ENCODE measurements at places on chromosomes 2 and 18.

GRCh38 chr2:218067523-218067922 lies 1.5 kb upstream of the RUFY4 start:
- DNase-seq, result no peak

DNA sequence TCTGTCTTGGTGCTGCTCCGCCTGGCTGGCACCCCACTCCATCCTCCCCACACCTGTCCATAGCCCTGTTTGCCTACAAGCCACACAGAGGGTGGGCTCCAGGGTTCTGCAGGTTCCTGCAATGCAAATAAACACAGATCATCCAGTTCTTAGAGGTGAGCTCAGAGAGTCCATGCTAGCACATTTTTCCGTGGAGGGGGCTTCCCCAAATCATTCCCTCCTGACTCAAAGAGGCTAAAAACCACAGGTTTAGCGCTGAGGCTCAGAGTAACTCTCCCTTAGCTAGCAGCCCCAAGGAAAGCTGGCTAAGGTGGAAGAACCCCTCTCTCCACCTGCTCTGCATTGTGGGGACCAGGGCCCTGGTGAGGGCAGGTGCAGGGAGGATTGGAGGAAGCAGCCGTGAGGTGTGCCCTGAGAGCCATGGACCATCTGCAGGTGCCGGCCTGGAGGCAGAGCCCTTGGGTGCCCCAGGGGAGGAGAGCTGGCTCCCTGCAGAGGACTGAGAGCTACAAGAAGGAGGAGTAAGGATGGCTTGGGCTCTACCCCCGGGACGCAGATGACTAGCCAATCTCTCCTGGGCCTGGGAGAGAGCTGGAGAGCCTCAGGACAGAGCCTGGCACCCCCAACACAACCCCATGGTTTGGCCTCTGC lies 23.8 kb upstream of the TEX44 start:
- no peak for DNase-seq

DNA sequence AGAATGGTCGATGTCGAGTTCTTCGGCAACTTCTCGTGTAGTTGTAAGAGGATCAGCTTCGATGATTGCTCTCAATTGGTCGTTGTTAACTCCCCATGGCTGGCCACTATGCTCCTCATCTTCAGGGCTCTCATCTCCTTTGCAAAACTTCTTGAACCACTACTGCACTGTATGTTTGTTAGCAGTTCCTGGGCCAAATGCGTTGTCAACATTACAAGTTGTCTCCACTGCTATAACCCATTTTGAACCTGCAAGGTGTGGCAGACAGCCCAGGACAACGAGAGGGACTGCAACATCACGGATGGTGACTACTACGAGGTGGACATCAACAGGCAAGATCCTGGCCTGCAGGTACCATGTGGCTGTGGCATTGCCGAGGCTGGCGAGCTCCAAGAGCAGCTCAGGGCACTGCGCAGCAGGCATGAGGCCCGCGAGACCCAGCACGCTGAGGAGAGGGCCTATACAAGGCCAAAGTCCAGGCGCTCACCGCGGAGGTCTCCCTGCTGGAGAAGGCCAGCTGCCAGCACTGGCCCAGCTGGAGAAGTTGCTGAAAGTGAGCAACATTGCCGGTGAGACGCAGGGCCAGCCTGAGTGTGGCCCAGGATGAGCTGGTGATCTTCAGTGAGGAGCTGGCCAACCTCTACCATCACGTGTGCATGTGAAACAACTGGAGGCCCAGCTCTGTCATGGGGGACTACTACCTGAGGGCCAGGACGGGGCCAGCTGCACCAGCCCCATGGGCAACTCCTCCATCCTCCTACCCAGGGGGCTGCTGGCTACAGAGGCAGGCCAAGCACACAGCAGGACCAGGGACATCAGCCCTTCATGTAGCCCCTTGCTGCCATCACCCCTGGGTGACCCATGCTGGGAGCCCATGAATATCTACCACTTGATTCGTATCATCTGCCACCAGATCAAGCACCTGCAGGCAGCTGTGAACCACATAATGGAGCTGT lies 20.2 kb downstream of the CLK1 start:
- DNase-seq, result no peak

- no peak for DNase-seq
These were observed 4.3 kb upstream of the CHCHD5 start for GRCh38 chr2:112580084-112580483.

GRCh38 chr2:237351046-237351445 lies 62.9 kb downstream of the COL6A3 start:
- DNase-seq, result no peak

DNA sequence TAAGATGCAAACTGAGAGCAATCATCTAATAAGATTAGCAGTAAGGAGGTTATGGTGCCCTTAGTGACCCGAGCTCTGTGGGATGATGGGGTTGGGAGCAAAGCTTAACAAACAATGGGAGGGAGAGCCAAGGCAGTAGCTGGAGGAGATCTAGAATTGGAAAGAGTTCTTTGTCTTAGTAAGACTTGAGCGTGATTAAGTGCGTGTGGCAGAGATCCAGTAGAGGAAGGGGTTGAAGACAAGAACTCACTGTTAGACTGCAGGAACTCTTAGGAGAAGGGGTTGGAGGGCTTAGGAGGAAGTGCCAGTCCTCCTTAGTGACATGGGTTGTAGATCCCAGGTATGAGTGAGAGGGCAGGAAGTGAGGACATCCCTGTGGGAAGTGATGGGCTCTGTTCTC lies 184.7 kb downstream of the GFPT1 start:
- no peak for DNase-seq

DNA sequence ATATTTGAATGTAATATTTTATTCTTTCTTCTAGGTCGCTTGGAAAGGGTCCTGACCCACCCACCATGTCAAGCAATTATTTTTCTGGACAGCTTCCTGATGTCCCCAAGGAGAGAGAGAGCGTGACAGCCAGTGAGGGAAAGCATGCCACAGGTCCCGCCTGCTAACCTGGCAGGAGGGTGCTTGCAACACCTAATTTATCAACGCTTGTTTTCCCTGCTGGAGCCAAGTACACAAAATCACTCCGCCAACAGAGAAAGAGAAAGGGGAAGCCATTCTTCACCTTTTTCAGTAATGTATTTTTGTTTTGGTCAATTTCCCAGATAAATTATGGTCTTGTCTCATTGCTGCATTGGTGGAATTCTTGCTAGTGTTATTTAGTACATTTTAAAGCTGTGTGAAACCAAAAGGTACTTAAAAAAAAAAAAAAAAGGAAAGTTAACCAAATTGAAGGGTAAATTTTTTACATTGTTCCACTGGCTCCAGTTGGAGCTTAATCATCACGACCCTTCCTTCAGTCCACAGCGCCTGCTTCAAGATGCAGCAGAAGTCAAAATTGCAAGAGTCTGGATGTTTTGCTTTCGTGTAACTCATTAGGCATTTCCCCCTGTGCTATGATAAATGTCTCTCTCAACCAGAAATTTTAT lies 88.5 kb upstream of the COPS8 start:
- no peak for DNase-seq

GRCh38 chr2:227179988-227180685 lies 15.7 kb downstream of the COL4A3 start:
- no peak for DNase-seq

- no peak for DNase-seq
These were observed 66.3 kb downstream of the SCN2A start for GRCh38 chr2:165305391-165306096.

- DNase-seq, result no peak
These were observed 30.2 kb downstream of the LONRF2 start for GRCh38 chr2:100292022-100292580.

- DNase-seq, result no peak
These were observed 6.3 kb downstream of the ALPG start for GRCh38 chr2:232412986-232413385.

GRCh38 chr2:204010628-204011560 lies 74.3 kb downstream of the ICOS start:
- no peak for DNase-seq

DNA sequence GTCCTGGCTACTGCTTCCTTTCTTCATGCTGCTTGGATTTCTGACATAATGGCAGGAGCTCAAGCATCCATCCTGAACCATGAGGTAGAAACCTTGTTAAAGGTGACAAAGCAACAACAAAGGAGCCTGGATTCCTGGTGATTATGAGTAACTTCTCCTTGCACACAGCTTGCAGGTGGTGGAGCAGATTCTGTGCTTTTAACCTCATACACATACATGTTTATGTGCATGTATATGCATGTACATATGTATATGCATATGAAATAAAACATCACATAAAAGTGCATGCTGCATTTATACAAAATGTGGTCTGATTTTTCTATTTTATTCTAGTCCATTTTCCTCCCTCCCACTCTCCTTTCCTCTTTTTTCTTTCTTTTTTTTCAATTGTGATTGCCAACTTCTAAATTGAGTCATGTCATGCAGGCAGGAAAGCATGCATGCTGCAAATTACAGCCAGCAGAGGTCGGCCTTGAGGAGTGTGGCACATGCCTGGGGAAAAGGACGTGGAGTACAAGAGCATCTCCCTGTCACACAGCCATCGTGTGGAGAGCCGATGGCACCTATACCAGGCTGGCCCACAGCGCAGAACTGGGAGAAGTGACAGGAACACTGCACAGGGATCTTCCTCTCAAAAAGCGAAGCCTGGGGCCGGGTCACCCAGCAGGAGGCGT lies 17.9 kb downstream of the LCT start:
- no peak for DNase-seq

- no peak for DNase-seq
These were observed 25.5 kb upstream of the SEC11C start for GRCh38 chr18:59114160-59114559.

DNA sequence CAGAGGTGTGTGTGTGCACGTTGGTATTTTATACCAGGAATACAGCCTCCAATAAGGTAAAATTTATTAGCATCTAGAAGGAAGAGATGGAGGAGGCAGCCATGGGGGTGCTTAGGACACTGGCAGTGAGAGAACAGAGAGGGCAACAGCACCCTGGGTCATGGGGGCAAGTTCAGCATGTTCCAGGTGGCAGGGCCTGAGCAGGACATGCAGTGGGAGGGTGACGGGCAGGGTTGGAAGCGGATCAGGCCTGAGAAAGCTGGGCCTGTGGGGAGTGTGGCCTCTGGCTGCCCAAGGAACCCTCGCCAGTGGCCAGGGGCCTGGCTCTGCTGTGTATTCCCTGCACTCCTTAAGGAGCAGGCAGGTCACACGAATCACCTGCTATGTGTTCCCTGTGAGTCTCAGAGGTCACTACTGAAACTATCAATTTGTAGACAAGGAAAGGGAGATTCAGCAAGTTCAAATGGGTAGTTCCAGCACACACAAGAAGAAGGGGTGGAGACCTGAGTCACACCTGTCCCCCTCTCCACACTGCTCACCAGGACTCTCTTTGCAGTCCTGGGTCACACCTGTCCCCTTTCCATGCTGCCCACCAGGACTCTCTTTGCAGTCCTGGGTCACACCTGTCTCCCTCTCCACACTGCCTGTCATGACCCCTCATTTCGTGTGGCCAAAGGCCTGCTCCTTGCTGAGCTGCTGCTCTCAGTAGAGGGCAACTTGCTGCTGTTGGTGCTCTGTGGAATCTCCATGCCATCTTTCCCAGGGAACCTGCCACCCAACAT lies 463.9 kb upstream of the HS6ST1 start:
- no peak for DNase-seq

DNA sequence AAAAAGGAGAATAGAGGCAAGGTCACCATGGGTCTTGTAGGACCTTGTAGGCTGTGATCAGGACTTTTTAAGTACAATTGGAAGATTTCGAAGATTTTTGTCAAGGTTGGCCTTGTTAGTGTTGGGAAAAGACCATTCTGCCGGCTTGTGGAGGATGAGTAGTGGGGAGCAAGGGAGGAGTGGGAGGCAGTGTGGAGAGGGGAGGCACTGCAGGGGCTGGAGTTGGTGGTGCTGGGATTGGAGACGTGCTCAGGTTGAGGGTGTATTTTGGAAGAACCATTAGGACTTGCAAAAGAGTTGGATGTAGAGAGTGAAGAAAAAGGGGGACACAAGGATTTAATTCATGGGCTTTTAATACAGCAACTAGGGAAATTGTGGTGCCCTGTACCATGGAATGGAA lies 397.1 kb downstream of the TSN start:
- no peak for DNase-seq

DNA sequence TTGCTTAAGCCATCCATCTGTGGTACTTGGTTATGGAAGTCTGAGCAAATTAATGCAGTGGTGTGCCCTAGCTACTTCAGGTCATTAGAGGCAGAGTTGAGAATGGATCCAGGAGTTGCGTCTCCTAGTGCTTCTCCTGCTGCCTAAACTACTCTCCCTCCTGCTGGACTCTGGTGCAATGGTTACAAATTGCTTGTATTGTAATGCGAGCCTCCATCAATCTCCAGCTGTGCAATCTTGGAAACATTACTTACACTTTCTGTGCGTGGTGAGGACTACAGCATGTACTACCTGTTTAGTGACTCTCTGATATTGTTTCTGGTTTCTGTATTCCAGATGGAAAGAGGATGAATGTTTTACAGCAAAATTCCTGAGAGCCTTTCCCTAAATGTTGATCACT lies 119.0 kb upstream of the CYRIA start:
- no peak for DNase-seq

- no peak for DNase-seq
These were observed 266.8 kb upstream of the FBXO11 start for GRCh38 chr2:48173141-48173540.

- DNase-seq, result no peak
These were observed 53.4 kb downstream of the AAK1 start for GRCh38 chr2:69589973-69590652.

GRCh38 chr2:99863236-99863902 lies 279.0 kb downstream of the AFF3 start:
- DNase-seq, result no peak

DNA sequence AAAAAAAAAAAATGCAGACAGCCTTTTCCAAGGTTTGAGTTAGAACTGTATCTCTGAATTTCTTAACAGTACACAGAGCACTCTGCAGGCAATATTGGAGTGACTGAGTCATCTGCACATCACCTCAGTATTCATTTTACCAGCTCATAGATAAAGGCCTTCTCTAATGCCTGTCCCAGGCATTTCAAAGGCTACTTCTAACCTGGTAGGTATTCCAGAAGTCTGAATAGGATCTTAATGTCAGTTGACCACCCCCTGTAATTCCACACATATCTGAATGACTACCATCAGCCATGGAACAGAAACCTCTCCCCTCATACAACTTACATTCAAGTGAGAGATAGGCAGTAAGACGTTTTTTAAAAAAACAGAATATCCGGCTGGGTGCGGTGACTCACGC lies 9.0 kb downstream of the METTL21A start:
- no peak for DNase-seq

GRCh38 chr2:129796801-129797488 lies 182.5 kb upstream of the RAB6C start:
- no peak for DNase-seq
